ENCODE measurements at places on chromosomes 2 and 18.

DNA sequence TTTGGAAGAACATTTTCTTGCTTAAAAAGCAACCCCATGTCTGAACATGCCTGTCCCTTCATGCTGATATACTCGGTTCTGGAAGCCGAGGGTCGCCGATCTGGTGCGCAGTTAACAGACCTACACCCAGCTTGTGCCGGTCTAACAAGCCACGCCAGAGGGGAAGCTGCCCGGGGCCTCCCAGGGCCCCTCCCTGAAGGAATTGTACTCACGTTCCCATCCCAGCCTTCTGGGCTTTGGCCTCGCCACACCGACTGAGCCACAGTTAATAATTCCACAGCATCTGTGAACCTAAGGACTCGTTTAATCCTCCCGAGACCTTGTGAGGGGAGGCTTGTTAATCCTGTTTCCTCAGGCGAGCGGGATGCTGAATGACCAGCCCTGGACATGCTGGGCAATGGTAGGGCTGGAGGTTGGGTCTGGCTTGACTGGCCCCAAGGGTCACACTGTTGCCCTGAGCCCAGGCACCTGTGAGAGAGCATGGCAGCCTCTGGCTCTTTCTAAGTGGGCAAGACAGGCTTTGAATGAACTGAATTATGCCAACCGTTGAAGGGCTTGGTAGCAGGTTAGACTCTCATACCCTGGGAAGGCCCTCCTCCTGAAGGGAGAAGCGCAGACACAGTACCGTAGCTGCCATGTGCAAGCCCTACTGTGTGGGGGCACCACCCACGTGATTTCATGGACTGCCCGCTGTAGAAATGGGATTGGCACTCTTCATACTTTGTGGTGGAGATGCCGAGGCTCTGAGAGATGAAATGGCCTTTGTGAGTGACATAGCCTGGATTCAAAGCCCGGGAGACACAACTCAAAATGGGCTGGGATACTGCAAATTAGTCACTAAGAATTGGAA, 27.9 kb upstream of the ODC1 start:
- H3K27ac ChIP-seq = no peak overlapping the region
- peaks cover 6% of the 10 kb centered on the region for H3K4me1 ChIP-seq
- H3K27me3 ChIP-seq = no peaks in the 10 kb centered on the region

DNA sequence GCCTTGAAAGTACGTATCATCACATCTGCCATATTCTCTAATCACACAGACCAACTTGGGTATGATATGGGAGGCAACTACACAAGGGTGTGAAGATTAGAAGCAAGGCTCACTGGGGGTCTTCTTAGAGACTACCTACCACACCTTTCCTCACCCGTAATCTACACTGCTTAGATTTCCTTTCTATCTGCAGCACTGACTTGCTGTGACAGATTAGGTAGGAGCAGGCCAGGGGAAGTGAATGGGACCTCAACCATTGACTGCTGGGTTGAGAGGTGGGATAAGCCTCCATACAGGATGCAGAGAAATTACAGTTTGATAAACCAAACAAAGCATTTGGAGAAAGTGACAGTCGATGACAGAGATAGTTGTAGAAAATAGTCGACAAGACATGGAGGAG, 119.0 kb upstream of the SERPINE2 start:
- H3K4me3 ChIP-seq = no peak overlapping the region
- H3K36me3 ChIP-seq = no peaks in the 10 kb centered on the region
- H3K27ac ChIP-seq = no peak overlapping the region
- DNase-seq = no peak
- H3K4me1 ChIP-seq = no peaks in the 10 kb centered on the region

DNA sequence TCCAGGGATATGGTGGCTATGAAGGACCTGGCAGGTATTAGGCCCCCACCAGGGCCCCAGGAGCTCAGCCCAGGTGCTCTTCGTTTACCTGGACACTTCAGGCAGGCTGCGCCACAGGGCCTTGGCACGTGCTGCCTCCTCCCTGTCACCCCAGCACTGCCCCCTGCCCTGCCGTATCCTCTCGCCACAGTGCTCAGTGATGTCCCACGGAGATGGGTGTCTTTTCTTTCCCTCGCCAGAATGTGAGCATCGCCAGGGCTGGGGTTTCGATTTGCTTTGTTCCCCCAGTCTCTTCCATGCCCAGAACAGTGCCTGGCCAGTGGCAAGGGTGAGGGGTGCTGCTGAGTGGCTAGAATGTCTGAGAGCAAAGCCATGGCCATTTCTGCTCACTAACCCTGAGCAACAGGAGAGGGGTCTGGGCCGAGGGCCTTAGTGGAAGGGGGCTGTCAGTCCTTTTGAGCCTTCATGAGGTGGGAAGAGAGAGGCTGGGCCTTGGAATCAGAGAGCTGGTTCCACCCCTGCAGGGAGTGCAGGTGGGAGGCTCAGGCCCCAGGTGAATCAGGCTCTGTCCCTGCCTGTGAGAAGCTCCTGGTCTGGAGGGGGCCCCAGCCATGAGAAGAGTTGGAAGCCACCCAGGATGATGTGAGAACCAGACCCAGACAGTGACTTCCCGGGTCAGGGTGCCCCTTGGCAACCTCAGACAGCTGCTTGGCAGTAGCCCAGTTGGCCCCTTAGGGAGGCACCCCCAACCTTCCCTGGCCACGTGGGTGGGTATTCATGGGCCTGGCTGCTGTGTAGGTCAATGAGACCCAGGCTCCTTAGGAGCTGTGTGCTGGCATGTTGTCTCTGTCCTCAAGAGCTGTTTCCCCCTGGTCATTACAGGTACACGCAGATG, 129.9 kb upstream of the HS6ST1 start:
- H3K4me3 ChIP-seq = no peak overlapping the region
- H3K36me3 ChIP-seq = no peaks in the 10 kb centered on the region
- peaks cover 9% of the 10 kb centered on the region for H3K27me3 ChIP-seq
- DNase-seq = no peak
- no peak overlapping the region for H3K27ac ChIP-seq

GRCh38 chr2:234789556-234790325, 162.1 kb upstream of the SH3BP4 start:
- no peak for DNase-seq
- no peaks in the 10 kb centered on the region for H3K4me1 ChIP-seq
- no peak overlapping the region for H3K27ac ChIP-seq
- H3K4me3 ChIP-seq = no peak overlapping the region

DNA sequence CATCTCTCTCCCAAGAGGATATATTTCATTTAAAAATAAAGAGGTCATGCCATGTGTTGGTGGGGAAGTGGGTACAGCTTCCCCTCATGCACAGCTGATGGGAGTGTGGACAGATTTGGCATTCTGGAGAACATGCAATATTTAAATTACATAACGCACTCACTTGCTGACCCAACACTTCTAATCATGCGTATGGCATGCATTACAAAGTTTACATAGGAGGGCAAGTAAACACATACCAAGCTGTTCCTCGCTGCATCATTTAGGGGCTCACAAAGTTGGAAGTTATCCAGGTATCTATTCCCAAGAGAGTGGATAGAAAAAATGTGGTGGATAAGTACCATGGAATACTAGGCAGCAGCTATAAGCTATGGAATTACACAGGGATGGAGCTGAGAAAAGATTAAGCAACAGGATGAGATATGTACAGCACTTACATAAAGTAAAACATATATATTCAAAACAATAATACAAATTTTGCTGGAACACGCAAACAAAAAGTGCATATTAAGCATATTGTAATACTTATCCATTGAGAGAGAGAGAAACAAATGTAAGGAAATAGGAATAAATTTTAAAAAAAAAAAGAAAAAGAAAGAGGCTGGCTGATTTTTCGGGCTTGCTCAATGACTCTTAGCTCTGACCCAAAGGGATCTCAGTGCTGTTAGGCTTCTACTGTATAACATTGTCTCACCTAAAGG, 11.0 kb downstream of the CYP1B1 start:
- H3K4me1 ChIP-seq = no peaks in the 10 kb centered on the region
- no peaks in the 10 kb centered on the region for H3K36me3 ChIP-seq
- H3K27ac ChIP-seq = no peak overlapping the region
- no peak for DNase-seq
- peaks cover 5% of the 10 kb centered on the region for H3K27me3 ChIP-seq
- no peak overlapping the region for H3K4me3 ChIP-seq

DNA sequence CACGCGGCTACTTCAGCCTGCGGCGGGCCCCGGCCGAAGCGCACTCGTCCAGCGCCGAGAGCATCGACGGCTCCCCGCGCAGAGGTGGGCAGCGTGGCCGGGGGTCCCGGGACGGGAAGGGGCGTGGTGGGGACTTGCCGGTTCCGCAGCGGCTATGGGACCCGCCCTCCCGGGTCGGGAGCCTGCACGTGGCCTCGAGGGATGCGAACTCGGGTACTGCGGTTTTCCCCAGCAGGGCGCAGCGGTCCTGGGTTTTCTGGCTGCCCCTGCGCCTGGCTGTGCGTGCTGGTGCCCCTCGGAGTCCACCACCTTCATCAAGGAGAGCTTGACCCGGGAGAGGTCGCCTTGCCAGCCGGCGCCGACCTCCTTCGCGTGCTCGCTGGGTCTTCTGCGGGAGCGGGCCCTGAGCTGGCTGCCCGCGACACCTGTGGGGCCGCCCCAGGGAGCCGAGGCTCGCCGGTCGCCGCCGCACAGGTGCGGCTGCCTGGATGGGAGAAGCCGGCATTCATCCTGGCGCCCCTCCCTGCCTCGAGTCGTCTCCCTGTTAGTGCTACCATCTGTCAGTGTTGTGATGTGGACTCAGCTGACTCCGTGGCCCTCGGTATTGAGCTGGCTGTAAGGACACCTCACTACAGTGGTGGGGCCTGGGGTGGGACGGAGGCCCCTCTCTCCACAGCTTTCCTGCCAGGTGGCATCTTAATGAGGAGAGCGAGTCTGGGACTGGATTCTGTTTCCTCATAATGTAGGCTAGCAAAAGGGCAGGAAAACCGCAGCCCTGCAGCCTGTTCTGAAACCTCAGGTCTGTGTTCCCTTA, 177.3 kb downstream of the AGAP1 start:
- H3K4me3 ChIP-seq = no peak overlapping the region
- peaks cover 44% of the 10 kb centered on the region for H3K27me3 ChIP-seq
- peaks cover 8% of the 10 kb centered on the region for H3K4me1 ChIP-seq
- H3K27ac ChIP-seq = no peak overlapping the region
- H3K36me3 ChIP-seq = no peaks in the 10 kb centered on the region
